CD4-positive, alpha-beta T cell (primary cell): ENCODE measurements at places on chromosomes 11 and 22. TPM values are rescaled to one million over a fixed set of nuclear protein-coding genes. Genes with fewer than 3 reads are reported as not detected.

- H3K36me3 ChIP-seq, result no peaks in the 10 kb centered on the region
- H3K4me3 ChIP-seq, result no peak overlapping the region
These were observed 571.8 kb downstream of the BRD1 start for GRCh38 chr22:49255741-49256318.

- H3K36me3 ChIP-seq, result no peaks in the 10 kb centered on the region
- peaks cover 24% of the 10 kb centered on the region for H3K4me1 ChIP-seq
- H3K27ac ChIP-seq, result no peak within 1 kb of the TSS
- peak within 1 kb of the TSS; percentile 47 for H3K4me3 ChIP-seq
These were observed at the start of gene PACSIN3 for GRCh38 chr11:47186076-47186699. TSS of gene PACSIN3 (minus strand) at chr11:47186434. CDS start at chr11:47182727, 3,707 bp downstream.

- H3K4me1 ChIP-seq, result no peaks in the 10 kb centered on the region
- DNase-seq, result no peak
- H3K27ac ChIP-seq, result no peak overlapping the region
- H3K4me3 ChIP-seq, result no peak overlapping the region
- no peaks in the 10 kb centered on the region for H3K27me3 ChIP-seq
These were observed 29.9 kb upstream of the MTCH2 start for GRCh38 chr11:47672283-47672730.

- H3K4me3 ChIP-seq, result no peak overlapping the region
- H3K4me1 ChIP-seq, result peaks cover 35% of the 10 kb centered on the region
- no peaks in the 10 kb centered on the region for H3K27me3 ChIP-seq
- no peak for DNase-seq
- H3K36me3 ChIP-seq, result no peaks in the 10 kb centered on the region
- no peak overlapping the region for H3K27ac ChIP-seq
These were observed 2.1 kb upstream of the KIAA0930 start for GRCh38 chr22:45242778-45243191.

DNA sequence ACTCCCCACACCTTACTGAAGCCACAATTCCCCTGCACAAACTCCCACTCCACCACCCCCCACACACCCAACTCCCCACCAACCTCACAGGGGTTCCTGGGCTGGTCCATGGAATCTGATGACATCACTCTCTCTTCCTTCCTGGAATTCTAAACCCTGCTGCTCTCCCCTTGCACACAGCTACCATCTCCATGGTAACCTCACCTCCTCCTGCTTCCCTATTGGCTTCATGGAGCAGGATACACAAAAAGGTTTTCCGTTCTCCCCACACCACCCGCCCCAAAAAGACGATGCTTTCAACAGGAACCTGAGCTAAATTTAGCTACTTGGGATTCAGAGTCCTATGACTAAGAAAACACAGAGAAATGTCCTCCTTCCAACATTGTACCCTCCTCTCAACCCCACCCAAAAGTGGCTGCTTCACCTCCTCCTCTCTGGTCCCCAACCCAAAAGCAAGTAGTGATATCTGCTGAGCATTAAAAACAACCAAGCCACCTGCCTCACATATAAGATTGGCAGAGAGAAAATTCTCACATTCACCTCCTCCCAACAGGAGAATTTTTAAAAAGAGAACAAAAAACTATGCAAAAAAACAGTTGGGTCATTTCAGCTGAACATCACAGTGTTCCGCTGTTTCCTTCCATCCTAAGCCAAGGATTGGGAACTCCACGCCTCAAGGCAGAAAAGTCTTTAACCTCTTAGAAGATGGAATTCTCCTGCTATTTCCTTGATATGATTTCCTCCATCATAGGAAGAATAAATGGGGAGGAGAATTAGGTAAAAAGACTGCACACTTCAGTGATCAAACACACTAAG lies 66.9 kb downstream of the RBFOX2 start:
- no peak overlapping the region for H3K4me3 ChIP-seq
- no peak for DNase-seq
- no peaks in the 10 kb centered on the region for H3K27me3 ChIP-seq
- H3K36me3 ChIP-seq, result no peaks in the 10 kb centered on the region
- H3K4me1 ChIP-seq, result no peaks in the 10 kb centered on the region

GRCh38 chr22:29457730-29458129 lies 19.3 kb downstream of the RFPL1 start:
- H3K27me3 ChIP-seq, result no peaks in the 10 kb centered on the region
- H3K27ac ChIP-seq, result no peak overlapping the region
- DNase-seq, result peak; percentile 38

DNA sequence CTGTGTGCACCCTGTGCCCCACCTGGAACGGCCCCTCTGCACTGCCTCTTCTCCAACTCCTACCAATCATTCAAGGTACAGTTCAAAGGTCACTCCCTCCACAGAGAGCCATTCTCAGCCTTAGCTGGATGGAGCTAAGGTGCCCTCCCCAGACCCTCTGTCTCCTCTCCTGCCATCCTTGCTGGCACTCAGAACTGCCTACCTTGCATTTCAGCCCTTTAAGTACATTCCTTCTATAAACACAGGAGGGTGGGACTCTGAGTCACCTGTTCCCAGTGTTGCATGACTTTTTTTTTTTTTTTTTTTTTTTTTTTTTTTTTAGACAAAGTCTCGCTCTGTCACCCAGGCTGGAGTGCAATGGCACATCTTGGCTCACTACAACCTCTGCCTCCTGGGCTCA lies 8.6 kb downstream of the TTLL1 start:
- no peak overlapping the region for H3K27ac ChIP-seq
- DNase-seq, result no peak
- no peaks in the 10 kb centered on the region for H3K27me3 ChIP-seq
- H3K36me3 ChIP-seq, result peaks cover under 1% of the 10 kb centered on the region

- H3K36me3 ChIP-seq, result peaks cover 37% of the 10 kb centered on the region
- peaks cover 9% of the 10 kb centered on the region for H3K4me1 ChIP-seq
- no peaks in the 10 kb centered on the region for H3K27me3 ChIP-seq
- no peak overlapping the region for H3K4me3 ChIP-seq
- no peak for DNase-seq
These were observed 20.4 kb downstream of the C22orf23 start for GRCh38 chr22:37932821-37933578.

GRCh38 chr22:41975299-41976069 lies 6.2 kb downstream of the SEPTIN3 start:
- H3K36me3 ChIP-seq, result no peaks in the 10 kb centered on the region
- H3K27me3 ChIP-seq, result peaks cover 41% of the 10 kb centered on the region
- no peak for DNase-seq
- peaks cover 12% of the 10 kb centered on the region for H3K4me1 ChIP-seq

- H3K27me3 ChIP-seq, result no peaks in the 10 kb centered on the region
- peaks cover 50% of the 10 kb centered on the region for H3K4me1 ChIP-seq
- peaks cover 8% of the 10 kb centered on the region for H3K36me3 ChIP-seq
- H3K4me3 ChIP-seq, result no peak overlapping the region
- no peak overlapping the region for H3K27ac ChIP-seq
These were observed 5.2 kb downstream of the SIK3 start for GRCh38 chr11:117092951-117093590.

- no peaks in the 10 kb centered on the region for H3K4me1 ChIP-seq
- H3K27ac ChIP-seq, result no peak overlapping the region
- no peaks in the 10 kb centered on the region for H3K36me3 ChIP-seq
- no peak for DNase-seq
These were observed 40.6 kb upstream of the KCNQ1OT1 start for GRCh38 chr11:2740275-2740940.

DNA sequence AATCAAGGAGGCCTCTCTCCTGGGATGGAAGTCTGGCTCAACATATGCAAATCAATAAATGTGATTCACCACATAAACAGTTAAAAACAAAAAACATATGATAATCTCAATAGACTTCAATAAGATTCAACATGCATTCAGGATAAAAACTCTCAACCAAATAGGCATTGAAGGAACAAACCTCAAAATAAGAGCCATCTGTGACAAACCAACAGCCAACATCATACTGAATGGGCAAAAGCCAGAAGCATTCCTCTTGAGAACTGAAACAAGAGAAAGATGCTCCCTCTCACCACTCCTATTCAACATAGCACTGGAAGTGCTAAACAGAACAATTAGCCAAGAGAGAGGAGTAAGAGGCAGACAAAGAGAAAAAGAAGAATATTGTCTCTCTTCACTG lies 54.0 kb upstream of the SEZ6L start:
- H3K4me1 ChIP-seq, result no peaks in the 10 kb centered on the region
- DNase-seq, result no peak
- peaks cover 6% of the 10 kb centered on the region for H3K27me3 ChIP-seq
- no peak overlapping the region for H3K4me3 ChIP-seq

DNA sequence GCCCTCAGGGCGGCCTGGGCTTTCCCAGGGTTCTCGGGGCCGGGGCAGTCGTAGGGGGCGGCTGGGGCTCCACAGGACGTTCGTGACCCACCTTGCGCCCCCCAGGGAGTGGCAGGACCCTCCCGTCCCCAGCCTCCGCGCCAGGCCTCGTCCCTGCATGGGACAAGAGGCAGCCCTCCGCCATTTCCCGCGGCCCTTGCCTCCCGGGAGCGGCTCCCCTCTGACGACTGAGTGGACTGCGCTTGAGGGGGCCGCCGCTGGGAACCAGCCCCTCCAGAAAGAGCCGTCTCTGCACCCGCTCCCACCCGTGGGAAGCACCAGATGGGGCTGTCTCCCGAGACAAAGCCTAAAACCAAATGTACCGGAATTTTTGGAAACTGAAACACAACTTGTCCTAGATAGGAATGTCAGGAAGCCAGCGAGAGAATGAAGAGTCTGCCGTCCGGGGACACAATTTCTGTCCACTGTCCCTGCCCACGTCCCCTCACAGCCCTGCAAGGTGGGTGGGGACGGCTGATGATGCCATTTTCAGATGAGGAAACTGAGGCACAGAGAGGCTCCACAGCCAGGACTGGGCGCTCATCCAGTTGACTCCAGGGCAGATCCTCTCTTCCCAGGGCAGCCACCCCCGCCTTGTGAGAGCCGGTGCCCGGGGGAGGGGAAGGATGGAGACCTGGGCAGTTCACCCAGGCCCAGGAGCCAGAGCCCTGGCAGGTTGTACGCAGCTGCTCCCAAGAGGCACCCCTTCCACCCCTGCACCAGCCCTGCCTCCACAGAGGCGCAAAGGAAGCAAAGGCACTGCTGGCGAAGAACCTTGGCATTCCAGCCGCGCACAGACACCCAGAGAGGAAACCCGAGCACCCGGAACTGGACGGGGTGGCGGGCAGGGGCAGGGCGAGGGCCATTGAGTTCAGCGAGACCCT lies 18.1 kb upstream of the PICK1 start:
- H3K27ac ChIP-seq, result no peak overlapping the region
- no peaks in the 10 kb centered on the region for H3K27me3 ChIP-seq
- H3K4me3 ChIP-seq, result no peak overlapping the region
- H3K36me3 ChIP-seq, result no peaks in the 10 kb centered on the region
- no peak for DNase-seq

- H3K36me3 ChIP-seq, result no peaks in the 10 kb centered on the region
- no peaks in the 10 kb centered on the region for H3K27me3 ChIP-seq
- no peak overlapping the region for H3K4me3 ChIP-seq
- no peak for DNase-seq
- no peaks in the 10 kb centered on the region for H3K4me1 ChIP-seq
These were observed 25.8 kb downstream of the VSIG10L2 start for GRCh38 chr11:125971618-125972017.

DNA sequence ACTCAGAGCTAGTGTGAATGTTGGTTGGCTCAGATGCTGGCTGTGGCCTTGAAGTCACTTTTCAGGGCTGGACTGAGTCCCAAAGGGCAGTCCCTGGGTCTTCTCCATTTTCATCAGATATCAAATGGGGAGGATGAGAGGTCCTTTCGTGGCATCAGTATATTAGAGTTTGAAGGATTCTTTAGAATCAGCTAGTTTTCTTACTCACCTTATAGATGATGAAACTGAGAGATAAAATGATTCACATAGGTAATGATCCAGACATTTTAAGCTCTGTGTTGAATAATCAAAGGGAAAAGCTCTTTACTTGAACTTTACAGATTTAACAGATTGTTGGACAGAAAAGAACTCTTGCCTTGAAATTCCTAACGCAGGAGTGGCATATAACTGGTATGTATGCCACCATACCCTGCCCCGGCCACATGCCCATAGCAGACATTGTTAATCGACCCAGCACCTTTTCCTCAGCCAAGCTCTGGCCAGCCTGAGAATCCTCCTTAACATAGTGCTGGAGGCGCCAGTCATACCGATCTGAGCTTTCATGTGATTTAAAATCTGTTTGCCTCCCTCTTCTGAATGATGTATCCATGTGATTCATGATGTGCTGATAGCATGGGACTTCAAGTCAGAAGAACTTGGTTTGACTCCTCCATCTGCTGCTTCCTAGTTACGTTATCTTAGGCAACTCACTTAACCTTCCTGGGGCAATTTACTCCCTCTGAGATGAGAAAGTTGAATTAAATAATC lies 60.0 kb downstream of the BARX2 start:
- peaks cover 9% of the 10 kb centered on the region for H3K27me3 ChIP-seq
- no peak for DNase-seq
- H3K4me1 ChIP-seq, result no peaks in the 10 kb centered on the region
- H3K27ac ChIP-seq, result no peak overlapping the region
- H3K4me3 ChIP-seq, result no peak overlapping the region

GRCh38 chr11:32266601-32267000 lies 168.7 kb downstream of the WT1 start:
- H3K27ac ChIP-seq, result no peak overlapping the region
- H3K36me3 ChIP-seq, result no peaks in the 10 kb centered on the region
- no peaks in the 10 kb centered on the region for H3K4me1 ChIP-seq
- DNase-seq, result no peak
- H3K4me3 ChIP-seq, result no peak overlapping the region

DNA sequence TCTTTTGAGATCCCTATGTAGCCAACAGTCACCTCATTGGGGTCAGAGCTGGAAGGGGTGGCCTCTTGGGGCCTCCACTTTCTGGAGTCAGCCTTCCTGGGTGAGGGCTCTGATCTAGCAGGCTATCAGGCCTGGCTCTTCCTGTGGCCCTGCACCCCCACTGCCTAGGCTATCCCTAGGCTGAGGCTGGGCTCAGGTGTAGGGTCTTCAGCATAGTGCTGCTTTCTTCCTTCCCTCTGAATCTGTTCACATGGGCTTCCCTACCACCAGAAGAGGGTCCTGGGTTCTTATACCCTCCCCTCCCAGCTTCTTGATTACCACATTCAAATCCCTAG lies 456 bp upstream of the SPI1 start:
- no peak overlapping the region for H3K4me3 ChIP-seq
- H3K4me1 ChIP-seq, result peaks cover 10% of the 10 kb centered on the region
- H3K27ac ChIP-seq, result no peak overlapping the region

DNA sequence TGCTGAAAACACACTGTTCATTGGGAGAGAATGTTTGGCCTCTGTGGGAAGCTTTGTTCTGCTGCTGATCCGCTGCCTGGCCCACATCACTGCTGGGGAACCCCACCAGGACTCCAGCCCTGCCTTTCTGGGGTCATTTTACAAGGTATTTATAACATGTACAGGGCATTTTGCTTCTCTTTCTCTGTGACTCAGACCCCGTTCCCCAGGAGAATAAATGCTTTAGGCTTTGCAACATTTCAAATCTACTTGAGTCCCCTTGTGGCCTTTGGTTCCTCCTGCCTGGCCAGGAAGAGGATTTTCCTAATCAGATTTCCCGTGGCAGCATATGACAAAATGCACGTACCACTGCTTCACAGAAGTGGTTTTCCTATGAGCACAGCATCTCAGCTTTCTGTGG lies 43.0 kb downstream of the BTG4 start:
- H3K36me3 ChIP-seq, result no peaks in the 10 kb centered on the region
- no peaks in the 10 kb centered on the region for H3K4me1 ChIP-seq
- no peaks in the 10 kb centered on the region for H3K27me3 ChIP-seq
- H3K27ac ChIP-seq, result no peak overlapping the region

FXYD6 gene
- not detected for total RNA-seq

MYBPC3 gene
- not detected for total RNA-seq

SCGB1A1 gene
- not detected for total RNA-seq

SCGB2A2 gene
- not detected for total RNA-seq

GGA1 gene
- 57.0 TPM for total RNA-seq

FIBIN gene
- total RNA-seq, result not detected

SELENOM gene
- total RNA-seq, result 78.0 TPM

OR8G5 gene
- total RNA-seq, result not detected

GRIA4 gene
- not detected for total RNA-seq

GLB1L3 gene
- total RNA-seq, result 1.3 TPM

ELMOD1 gene
- total RNA-seq, result not detected
